Glutamatergic neuron (in vitro differentiated cells): ENCODE measurements at places on chromosomes 5 and 9. TPM values are rescaled to one million over a fixed set of nuclear protein-coding genes. Genes with fewer than 3 reads are reported as not detected.

ANKRD18A gene
- 32.3 TPM for total RNA-seq

PFN3 gene
- total RNA-seq, result not detected

TRIM36 gene
- 99.4 TPM for total RNA-seq

PRLR gene
- total RNA-seq, result not detected

DDX4 gene
- total RNA-seq, result 0.27 TPM

NR5A1 gene
- not detected for total RNA-seq

EEIG1 gene
- 15.8 TPM for total RNA-seq

EIF4E1B gene
- not detected for total RNA-seq

PGM5 gene
- not detected for total RNA-seq

PCBD2 gene
- total RNA-seq, result 9.9 TPM

ROPN1L gene
- not detected for total RNA-seq

APBB3 gene
- total RNA-seq, result 103 TPM
